NCI-H2081 (cell line): ENCODE measurements at places on chromosomes 1 and 21.

DNA sequence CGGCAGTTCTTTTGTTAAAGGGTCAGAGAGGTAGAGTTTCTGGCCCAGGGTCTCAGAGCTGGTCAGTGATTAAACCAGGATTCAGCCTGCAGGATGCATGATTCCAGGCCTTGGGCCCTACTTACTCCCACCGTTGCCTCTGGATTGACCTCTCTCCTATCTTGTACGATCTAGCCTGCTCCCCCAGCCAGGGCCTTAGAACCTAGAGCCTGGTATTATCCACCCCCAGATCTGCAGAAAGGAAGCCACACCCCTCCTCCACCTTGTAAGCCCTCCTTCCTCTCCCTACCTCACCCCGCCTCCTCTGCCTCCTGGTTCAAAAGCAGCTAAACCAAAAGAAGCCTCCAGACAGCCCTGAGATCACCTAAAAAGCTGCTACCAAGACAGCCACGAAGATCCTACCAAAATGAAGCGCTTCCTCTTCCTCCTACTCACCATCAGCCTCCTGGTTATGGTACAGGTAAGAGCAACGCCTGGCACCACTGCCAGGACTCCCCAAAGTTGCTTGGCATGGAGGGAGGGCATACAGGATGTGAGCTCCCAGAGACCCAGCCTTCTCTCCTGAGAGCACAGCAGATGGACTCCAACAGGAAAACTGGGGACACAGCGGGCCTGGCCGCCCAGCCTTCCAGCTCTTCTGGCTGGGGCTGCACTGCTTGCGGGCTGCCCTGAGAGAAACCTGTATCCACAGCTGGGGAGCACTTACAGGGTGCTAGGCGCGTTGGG is at the start of gene CD52:
Gene CD52, plus strand, starts transcription at position 347 of the 726 bp plus-strand sequence. Its CDS starts 60 bp downstream, at position 407.
- DNase-seq = no peak

- DNase-seq = no peak
Measured at GRCh38 chr1:175580841-175581240, 162.6 kb downstream of the TNR start.

- DNase-seq = no peak
Measured at GRCh38 chr1:25435397-25436108, 4.9 kb downstream of the MACO1 start.

DNA sequence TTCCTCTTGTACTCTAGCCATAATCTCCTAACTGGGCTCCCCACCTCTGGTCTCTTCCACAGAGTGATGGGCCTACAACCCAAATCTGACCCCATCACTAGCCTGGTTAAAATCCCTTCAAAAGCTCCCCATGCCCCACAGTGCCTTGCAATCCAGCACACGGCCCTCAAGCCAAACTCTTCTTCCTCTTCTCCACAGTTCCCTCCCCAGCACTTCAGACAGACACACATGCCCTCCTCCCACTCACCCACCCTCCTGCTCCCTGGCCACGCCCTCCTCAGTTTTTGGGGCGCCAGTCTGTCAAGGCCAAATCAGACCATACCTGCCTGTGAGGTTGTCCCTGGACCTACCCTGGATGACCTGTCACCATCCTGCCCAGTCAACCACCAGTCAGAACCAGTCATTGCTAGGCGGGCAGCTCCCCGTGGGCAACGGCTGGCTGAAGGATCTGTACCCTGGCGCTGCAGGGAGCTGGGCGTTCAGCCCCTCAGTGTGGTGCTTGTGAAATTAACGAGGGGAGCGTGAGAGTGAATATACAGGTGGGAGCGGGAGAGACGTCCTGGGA is 753 bp downstream of the C1orf210 start:
- no peak for DNase-seq

DNA sequence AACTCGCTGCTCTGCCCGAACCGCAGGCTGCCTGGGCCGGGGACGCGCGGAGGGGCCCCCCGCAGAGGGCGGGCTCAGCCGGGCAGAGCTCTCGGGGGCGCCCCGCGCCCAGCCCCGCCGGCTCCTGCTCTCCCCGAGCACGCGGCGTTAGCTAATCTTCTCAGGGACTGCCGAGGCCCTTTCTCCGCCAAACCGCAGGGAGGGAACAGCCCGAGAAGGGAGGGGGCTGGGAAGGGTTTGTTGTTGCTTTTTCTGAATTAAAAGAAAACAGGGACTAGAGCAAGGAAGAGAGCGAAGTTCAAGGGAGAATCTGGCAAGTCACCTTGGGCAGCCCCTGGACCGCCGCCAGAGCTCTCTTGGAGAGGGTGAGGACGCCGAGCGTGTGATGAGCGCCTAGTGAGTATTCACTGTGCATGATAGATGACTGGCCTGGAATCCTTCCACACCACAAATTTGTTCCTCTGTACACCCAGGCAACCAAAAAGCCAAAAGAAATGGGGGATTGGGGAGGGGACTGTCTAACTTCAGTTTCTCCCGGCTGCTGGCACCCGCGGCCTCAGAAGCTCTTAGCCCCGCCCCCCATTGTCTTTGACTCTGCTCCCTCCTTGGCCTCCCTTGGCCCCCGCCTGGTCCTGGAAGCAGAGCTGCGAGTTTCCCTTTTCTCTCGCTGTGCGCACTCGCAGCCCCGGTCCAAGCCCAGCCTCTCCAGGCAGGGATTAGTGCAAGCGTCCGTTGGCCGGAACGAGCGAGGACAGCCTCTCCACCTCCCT is 19.7 kb upstream of the LMX1A start:
- DNase-seq = no peak

DNA sequence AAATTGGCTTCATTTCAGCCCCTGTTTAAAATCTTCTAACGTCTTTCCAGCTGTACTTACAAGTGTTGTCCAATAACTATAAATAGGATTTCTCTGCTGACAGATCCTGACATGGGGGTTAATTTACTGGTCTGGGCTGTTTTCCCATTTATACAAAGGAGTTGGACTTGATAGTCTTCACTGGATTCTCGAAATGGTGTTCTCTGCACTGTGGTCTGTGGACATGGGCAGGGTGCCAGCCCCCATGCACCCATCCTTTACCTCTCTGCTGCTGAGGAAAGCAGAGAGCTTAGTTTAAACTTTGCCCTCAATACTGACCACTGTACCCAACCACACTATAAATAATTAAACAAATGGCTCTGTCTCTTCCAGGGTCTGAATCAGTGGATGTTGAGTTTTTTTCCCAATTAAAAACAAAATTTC is 5.2 kb downstream of the DIO1 start:
- peak; percentile 15 for DNase-seq

GRCh38 chr21:31526040-31526439 is 133.5 kb upstream of the SOD1 start:
- DNase-seq = no peak

GRCh38 chr1:79604490-79605198 is 598.1 kb upstream of the ADGRL4 start:
- no peak for DNase-seq

- DNase-seq = no peak
Measured at GRCh38 chr1:81007024-81007423, 793.7 kb upstream of the ADGRL2 start.

DNA sequence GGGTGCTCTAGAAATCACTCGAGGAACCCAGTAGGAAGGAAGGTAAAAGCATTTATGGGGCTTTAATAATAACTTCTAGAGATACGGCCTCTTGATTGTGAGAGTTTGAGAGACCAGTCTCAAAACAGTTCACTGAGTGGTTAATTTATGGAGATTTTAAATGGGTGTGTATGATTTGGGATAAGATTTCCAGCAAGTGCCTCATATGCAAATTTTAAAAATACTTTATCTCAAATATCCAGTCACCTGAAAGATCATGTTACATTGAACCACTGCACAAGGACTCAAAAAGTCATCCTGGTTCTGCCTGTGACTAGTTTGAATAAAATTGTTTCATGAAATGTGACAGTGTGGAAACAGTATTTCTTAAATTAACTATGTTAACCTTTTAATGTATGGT is 64.5 kb downstream of the HUNK start:
- no peak for DNase-seq
